ENCODE measurements at places on chromosomes 2 and 18.

- DNase-seq = no peak
Observed at GRCh38 chr2:33510586-33510968, 34.1 kb downstream of the RASGRP3 start.

DNA sequence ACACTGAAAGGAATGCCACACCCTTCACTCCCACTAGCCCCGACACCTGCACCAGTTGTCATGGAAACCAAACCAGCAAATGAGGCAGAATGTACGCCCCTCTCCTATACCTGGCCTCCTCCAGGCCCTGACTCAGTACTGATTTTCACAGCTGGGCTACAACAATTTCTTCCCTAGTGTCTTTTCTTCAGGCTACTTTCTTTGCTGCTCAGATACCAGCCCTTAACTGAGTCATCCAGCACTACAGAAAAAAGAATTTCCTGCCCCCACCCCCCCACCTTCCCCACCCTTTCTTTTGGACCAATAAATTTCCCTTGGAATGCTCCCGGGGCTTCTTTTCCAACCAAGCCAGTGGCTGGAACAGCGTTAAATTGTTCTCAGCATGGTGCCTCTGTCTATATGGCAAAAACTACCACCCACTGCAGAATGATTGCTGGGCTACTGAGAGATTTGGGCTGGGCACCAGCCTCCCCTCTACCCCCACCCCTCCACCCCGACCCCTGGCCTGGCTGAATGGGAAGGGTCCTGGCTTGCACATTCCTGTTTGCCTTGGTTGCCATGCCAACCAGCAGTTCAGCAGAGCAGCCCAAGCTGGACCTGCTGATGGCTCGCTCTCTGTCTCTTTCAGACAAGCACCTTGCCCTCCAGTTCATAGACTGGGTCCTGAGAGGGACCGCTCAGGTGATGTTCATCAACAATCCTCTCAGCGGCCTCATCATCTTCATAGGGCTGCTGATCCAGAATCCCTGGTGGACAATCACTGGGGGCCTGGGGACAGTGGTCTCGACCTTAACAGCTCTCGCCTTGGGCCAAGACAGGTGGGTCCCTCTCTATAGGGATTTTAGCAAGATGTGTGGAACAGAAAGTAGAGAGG lies 11.3 kb downstream of the SLC14A2 start:
- DNase-seq = no peak

- DNase-seq = no peak
Observed at GRCh38 chr18:3395466-3395865, 54.5 kb upstream of the TGIF1 start.

DNA sequence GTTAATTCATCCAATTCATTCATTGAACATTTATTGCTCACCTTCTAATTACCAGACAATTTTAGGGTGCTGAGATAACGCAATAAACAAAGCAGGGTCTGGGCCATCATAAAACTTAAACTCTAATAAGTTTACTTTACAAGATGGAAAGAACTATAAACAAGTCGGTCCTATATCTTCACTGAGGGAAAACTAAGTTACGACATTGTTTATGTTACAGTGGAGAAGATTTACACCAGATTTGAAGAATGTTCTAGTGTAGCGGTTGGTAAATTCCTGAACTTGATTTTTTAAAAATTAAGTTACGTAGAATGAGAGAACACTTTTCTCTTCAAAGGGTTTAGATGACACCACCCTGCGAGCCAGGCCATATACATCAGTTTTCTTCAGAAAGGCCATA lies 20.7 kb upstream of the FRZB start:
- no peak for DNase-seq

DNA sequence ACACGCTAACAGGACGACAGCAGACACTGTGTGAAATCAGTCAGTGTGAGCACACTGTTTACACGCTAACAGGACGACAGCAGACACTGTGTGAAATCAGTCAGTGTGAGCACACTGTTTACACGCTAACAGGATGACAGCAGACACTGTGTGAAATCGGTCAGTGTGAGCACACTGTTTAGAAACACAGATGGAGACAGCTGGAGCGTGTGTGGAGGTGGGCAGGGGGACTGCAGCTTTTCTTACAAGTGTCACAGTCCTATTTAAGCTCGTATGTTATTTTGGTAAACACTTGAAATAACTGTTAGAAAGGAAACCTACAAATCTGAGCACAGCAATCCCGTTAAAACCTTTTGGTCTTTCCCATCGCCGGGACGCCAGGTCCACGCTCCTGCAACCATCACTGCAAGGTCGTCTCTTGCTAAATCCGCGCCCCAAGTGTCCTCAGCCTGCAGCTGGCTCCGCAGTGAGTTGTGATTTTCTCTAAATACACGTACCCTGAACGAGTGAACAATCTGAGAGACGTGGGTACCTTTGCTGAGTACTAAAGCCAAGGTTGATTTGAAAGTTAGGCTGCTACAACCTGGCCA lies 58.9 kb upstream of the CTDP1 start:
- DNase-seq = no peak

- DNase-seq = no peak
Observed at GRCh38 chr18:9530226-9531009, 55.1 kb downstream of the RALBP1 start.

GRCh38 chr2:47735136-47735869 lies 47.6 kb upstream of the MSH6 start:
- DNase-seq = no peak
